Pons (tissue), 1 donor: ENCODE measurements at places on chromosomes 3 and 15.

DNA sequence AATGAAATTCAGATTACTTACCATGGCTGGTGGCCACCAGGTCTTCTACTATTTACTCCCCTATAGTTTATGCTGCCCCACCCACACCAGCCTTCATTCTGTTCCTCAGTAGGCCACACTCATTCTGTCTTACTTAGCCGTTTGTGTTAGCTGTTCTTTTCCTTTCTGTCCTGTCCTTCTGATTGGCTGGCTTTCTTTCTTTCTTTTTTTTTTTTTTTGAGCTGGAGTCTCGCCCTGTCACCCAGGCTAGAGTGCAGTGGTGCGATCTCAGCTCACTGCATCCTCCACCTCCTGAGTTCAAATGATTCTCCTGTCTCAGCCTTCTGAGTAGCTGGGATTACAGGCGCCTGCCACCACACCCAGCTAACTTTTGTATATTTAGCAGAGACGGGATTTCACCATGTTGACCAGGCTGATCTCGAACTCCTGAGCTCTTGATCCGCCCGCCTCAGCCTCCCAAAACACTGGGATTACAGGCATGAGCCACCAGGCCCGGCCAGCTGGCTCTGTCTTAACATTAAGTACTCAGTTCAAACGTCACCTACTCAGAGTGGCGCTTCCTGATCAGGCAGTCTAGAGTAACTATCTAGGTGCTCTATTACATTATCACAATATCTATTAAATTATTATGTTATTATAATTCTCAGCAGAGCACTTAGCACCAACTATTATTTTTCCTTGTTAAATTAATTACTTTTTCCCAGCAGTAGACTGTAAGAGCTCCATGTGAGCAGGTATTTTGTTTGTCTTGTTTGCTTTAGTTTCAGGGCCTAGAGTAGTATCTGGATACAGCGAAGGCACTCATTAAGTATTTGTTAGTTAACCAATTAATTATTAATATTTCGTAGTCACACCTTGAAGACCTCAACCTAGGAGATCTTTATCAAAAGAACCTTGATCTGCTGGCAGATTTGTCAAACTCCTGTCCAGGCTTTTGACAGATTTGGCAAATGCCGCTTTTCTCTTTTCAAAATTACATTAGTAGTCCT, 6.4 kb downstream of the CMSS1 start:
- no peak for DNase-seq

DNA sequence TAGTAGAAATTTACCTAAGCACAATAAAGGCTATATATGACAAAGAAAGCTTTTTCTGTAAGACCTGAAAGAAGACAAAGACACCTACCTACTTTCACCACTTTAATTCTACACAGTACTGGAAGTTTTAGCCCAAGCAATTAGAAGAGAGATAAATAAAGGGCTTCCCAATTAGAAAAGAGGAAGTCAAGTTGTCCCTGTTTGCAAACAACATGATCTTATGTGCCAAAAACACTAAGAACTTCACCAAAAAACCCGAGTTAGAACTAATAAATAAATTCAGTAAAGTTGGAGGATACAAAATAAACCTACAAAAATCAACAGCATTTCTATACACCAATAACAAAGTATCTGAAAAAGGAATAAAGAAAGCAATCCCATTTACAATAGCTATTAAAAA, 190.9 kb downstream of the NR2F2 start:
- no peak for DNase-seq

- DNase-seq, result no peak
Measured at GRCh38 chr3:113265231-113265630, 53.9 kb downstream of the BOC start.

DNA sequence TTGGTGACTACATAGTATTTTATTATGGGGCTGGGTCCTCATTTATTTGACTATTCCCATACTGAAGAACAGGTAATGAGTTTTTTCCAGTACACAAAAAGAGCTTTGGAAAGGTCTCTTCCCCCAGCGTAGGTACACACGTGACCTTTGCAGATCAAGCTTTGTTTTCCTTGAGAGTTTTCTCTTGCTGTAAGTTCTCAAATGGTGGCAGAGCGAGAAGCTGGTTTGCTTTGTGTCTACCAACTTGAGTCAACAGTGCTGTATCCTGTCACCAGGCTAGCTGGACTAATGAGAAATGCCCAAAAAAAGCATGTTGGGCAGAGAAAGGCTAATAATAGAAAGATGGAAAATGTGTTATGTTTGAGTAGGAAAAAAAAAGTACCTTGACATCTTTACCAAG, 21.7 kb downstream of the GXYLT2 start:
- DNase-seq, result no peak

- no peak for DNase-seq
Measured at GRCh38 chr3:40546816-40547215, 22.1 kb downstream of the ZNF621 start.

- no peak for DNase-seq
Measured at GRCh38 chr3:171915275-171915674, 72.1 kb downstream of the TMEM212 start.
